ENCODE measurements at places on chromosomes 3 and 15.

GRCh38 chr3:170644711-170645110, 58.8 kb upstream of the SLC7A14 start:
- no peak for DNase-seq

GRCh38 chr15:32861761-32862160, 144.0 kb downstream of the GREM1 start:
- DNase-seq, result no peak

DNA sequence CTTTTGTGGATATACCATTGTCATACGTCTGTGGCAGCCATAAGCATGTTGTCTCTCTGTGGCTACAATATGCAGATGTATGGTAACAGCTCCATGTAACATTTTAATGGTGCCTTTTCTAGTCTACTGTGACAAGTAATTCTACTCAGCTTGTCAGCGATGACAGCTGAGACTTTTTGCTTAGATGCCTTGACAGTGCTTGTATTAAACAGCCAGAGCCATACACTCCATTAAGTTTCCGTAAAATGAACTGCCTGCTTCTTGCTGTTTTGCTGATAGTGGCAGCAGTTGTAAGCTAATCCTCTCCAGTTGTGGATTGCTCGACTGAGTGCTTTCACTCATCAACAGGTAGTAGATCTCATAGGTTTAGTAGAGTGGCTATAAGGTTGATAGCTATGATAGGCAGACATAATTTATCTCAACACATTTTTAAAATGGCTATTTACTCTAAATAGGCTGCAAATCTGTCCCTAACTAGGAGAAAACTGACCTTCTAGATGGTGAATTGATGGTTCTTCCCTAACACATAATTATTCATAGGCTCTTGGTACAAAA, 260.2 kb upstream of the NAALADL2 start:
- no peak for DNase-seq

DNA sequence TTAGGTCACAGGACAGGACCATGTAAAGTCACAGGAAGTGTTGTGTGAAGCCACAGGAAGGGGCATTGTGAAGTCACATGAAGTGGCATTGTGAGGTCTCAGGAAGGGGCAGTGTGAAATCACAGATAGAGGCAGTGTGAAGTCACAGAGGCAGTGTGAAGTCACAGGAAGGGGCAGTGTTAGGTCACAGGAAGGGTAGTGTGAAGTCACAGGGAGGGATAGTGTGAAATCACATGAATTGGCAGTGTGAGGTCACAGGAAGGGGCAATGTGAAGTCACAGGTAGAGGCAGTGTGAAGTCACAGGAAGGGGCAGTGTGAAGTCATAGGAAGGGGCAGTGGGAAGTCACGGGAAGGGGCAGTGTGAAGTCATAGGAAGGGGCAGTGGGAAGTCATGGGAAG, 37.9 kb downstream of the GASK1A start:
- DNase-seq, result no peak

DNA sequence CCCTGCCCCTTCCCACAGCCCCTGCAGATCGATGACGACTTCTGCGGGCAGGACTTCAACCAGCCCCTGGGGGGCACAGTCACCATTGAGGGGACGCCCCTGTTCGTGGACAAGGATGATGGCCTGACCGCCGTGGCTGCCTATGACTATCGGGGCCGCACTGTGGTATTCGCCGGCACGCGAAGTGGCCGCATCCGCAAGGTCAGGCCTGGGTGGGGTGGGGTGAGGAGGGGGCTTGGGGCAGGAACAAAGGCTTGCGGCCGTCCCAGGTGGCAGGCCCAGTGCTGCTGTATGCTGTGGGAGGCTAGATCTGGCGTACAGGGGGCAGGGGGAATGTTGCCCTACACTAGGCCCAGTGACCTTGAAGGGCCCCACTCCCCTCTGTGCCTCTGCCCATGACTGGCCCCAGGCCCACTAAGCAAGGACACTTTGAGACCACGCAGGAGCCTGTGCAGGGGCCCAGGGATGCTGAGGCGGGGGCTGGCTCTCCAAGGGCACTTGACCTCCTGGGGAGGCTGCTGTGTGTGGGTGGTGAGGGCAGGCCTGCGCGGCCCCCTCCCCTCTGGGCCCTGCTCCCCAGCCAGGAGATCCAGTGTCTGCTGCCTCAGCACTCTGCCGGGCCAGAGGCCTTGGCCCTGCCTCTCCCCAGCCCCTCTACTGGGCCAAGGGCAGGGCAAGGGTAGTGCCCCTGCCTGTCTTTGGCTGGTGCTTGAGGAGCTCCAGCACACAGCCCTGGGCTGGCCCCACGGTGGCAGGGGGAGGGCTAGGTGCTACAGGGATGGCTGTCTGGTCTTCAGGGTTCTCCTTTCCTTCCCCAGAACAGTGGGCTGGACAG, 8.7 kb downstream of the PLXNA1 start:
- DNase-seq, result no peak

DNA sequence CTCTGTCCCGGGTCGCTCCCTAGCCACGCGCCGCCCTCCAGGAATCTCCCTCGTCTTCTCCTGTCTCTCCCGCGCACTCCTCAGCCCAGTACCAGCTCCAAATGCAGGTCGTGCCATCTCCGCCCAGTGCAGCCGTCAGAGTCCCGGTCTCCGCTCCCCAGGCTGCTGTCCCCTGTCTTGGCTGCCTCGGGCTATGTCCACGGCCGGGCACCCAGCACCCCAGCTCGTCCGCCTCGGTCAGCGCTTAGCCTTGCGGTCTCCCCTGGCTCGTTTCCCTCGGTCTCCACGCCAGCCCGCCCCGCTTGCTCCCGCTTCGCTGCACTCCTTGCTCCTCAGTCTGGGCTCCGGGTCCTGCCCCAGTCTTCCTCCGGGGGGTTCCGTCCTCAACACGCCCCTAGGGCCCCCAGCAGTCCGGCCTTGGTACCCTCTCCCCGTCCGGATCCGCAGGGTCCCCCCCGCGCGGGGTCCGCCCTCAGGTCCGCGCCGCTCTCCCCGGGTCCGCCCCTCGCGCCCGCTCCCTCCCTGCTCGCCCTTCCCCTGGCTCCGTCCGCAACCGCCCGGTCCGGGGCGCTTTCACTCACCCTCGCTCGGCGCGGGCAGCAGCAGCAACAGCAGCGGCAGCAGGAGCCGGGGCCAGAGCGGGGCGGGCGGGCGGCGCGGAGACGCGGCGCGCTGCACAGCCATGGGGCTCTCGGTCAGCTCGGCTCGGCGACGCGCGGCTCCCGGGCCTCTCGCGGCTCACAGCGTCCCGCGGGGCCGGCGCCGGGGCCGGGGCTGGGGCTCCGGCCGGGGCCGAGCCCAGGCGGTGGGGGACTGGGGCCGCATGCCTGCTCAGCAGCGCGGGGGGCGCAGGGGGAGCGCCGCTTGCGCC, 462 bp downstream of the IGDCC3 start:
- no peak for DNase-seq

DNA sequence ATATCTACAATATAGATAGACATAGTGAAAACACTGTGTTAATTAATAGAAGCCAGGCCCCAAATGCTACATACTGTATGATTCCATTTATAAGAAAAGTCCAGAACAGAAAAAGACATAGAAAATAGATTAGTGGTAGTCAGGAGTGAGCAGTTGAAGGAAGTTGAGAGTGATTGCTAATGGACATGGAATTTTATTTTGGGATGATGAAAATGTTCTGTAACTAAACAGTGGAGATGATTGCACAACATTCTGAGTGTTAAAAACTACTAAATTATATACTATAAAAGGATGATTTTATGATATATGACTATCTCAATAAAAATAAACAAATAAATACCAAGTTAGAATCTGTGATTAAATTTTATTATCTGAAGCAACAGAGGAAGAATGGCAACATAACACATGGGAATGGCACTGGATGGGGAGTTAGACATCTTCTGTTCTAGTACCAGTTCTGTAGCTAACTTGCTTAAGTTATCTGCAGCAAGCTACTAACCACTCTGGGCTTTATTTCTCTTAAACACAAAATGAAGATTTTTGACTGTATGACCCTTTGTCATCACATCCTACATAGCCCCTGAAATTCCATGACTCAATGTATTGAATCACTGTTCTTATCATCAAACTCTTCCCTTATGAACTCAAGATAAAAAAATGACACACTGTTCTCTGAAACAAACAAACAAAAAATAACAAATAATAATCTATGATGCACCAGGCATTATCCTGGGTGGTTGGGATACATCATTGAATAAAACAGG, 612.7 kb downstream of the TBL1XR1 start:
- DNase-seq, result no peak

GRCh38 chr3:98968347-98968746, 66.9 kb upstream of the DCBLD2 start:
- DNase-seq, result no peak

GRCh38 chr3:16808393-16809107, 76.2 kb upstream of the PLCL2 start:
- no peak for DNase-seq

GRCh38 chr15:85412956-85413854, 32.8 kb downstream of the AKAP13 start:
- peak; percentile 70 for DNase-seq

GRCh38 chr3:119403201-119403600, 60.2 kb downstream of the TMEM39A start:
- DNase-seq, result no peak

- DNase-seq, result no peak
Measured at GRCh38 chr3:160247766-160248165, 22.5 kb downstream of the C3orf80 start.

DNA sequence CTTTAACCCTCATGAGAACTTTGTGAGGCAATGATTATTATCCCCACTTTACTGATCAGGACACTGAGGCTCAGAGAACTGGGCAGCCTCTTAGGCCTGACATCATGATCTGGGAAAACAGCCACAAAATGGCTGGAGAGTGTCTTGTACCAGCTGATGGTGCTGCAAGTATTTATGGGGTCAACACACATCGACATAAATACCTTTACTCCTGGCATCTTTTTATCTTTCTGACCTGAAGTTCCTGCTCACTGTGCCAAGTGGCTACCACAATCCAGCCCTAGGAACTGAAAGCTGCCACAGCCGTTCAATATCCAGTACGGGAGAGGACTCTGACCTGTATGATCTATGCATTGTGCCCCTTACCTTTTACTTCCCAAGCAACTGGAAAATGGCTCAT, 29.2 kb upstream of the MUC13 start:
- DNase-seq, result no peak

- DNase-seq, result no peak
Measured at GRCh38 chr3:186939536-186939935, 9.2 kb downstream of the ST6GAL1 start.

- no peak for DNase-seq
Measured at GRCh38 chr3:26029321-26029720, 239.4 kb downstream of the OXSM start.

- no peak for DNase-seq
Measured at GRCh38 chr3:160162440-160162839, 62.8 kb upstream of the C3orf80 start.

GRCh38 chr15:62847900-62848489, 194.6 kb upstream of the TPM1 start:
- no peak for DNase-seq

- DNase-seq, result no peak
Measured at GRCh38 chr15:51155016-51155580, 60.4 kb upstream of the TNFAIP8L3 start.

GRCh38 chr15:27456807-27457206, 485.8 kb downstream of the GABRG3 start:
- DNase-seq, result no peak

DNA sequence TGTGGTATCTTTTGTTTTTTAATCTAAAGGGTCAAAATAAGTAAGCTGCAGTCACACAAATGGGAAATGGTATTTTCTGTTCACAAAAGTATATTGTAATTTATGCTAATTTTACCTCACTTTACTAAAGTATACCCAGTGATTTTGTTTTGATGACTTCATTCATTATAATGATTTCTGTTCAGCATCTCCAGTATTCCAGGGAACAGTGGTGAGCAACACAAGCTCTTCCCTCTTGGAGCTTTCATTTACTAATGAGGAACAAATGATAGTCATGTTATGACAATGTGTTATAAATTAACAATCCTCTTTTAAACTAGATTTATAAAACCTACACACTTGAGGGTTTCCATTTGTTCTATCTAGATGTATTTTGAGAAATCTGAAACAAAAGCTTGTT, 20.5 kb upstream of the EIF3J start:
- no peak for DNase-seq

DNA sequence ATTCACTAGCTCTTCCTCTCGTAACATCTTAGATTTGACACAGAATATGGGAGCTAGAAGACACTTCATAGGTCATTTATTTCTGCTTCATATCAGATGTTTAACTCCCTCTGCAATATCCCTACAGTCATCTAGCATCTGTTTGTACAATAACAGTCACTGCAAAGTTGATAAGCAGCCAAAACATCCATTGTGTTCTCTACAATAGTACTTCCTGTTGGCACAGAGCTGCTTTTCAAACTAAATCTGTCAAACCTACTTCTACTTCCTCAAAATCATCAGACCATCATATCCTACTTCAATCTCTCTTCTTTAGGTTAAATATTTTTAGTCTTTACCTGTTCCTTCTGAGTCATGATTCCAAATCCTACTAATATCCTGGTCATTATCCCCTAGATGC, 233.2 kb downstream of the FGF12 start:
- DNase-seq, result no peak

GRCh38 chr3:187150186-187150585, 10.9 kb upstream of the RPL39L start:
- no peak for DNase-seq

- no peak for DNase-seq
Measured at GRCh38 chr15:34252545-34252944, 27.7 kb downstream of the EMC4 start.

GRCh38 chr15:81299630-81300273, 24.2 kb downstream of the STARD5 start:
- peak; percentile 58 for DNase-seq

DNA sequence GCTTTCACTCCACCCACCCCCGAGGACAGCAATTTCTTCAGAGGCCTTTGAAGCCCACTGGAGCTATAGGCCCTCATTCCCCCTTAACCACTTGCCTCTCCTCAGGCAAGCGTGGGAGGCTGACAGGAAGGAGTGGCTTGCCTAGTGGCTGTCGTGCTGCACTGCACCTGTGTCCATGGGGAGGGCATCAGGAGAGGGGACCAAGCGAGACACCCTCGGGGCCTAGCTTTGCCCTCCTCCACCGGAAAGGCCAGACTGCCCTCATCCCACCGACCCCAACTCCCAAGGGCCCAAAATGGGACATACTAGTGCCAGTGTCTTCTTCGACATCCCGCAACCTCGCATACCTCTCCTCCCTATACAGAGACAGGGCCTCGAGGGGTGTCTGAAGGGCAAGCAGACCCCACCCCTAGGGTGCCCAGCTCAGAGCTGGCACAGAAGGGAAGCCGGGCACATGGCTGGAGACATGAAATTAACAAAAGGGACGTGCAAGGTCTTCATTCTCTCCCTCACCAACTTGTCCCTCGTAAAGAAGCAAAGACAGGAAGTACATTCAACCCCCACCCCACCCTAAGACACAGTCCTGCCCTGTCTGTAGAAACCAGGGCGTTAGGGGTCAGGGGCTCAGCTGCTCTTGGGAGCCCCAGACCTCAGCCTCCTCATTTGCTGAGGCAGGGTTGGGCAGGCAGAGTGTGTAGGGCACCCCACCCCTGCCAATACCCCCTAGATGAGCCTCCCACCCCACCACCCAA, 24.3 kb downstream of the VIPR1 start:
- no peak for DNase-seq
